ENCODE measurements at places on chromosomes 12 and 14.

DNA sequence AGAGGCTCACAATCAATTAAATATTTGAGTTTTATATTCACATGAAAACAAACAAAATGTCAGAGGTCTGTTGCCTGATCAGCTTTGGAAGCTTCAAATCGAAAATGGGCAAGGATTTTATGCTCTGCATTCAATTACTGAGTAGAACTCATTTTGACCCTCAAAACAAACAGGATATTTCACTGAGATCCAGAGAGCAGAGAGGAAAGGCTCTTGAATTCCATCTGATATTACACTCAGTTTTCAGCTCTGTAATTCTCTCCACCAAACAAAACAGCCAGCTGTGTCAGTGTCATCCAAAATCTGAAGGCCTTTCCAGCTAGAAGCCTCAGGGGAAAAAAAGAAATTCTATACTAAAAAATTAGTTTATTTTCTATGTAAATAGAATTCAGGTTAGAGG lies 128.6 kb upstream of the FLRT2 start:
- no peak for DNase-seq

DNA sequence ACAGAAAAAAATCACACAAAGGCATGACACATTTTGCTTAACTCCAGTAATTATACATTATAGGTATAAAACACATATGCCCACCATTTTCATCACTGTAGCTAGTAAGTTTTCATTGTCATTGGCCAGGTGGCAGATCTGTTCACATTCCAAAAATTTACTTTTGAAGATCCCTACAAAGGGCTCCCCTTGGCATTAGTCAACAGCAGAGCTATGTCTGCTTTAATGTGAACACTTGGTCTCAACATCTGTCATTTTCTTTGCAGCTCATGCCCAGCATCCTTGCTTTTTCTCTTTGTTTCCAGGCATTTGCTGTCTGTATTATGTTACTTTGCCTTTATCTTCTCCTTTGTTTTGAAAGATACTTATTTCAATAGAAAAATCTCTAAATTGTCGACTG lies 519.1 kb upstream of the FOXG1 start:
- no peak for DNase-seq

- no peak for DNase-seq
These were observed 147.8 kb upstream of the TMCC3 start for GRCh38 chr12:94798113-94798512.

DNA sequence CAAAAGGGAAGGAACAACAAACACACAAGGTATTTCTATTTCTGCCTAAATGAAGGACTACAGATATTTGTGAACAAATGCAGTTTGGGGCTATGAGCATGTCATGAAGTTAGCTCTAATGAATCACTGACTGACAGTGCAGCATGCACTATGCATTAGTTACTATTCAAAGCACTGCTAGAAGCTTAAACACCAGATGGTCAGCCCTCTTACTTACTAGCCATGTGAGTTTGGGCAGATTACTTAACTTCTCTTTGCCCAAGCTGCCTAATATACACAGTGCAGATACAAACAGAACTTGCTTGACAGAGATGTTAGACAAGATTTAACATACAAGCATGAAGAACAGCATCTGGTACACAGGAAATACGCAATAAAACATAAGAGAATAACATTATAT lies 96.0 kb downstream of the ATXN2 start:
- no peak for DNase-seq

- no peak for DNase-seq
These were observed 236.1 kb upstream of the NPAS3 start for GRCh38 chr14:32702562-32702961.

DNA sequence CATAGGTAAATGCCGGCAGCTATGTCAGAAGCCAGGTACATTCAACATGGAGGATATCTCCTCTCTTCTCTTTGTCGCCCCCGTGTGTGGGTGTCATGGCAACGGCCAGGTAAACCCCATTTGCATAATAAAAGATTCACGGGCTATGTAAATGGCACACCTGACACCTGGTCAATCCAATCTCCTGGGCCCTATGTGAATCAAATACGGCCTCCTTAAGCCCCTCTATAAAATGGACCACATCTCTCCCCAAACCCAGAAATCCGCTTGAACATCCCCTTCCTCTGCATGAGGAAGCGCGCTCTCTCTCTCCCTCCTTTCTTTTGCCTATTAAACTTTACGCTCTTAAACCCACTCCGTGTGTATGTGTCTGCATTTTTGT lies 363.7 kb downstream of the SOX5 start:
- DNase-seq = no peak

GRCh38 chr12:129610601-129611120 lies 293.2 kb downstream of the TMEM132D start:
- DNase-seq = peak; percentile 71

DNA sequence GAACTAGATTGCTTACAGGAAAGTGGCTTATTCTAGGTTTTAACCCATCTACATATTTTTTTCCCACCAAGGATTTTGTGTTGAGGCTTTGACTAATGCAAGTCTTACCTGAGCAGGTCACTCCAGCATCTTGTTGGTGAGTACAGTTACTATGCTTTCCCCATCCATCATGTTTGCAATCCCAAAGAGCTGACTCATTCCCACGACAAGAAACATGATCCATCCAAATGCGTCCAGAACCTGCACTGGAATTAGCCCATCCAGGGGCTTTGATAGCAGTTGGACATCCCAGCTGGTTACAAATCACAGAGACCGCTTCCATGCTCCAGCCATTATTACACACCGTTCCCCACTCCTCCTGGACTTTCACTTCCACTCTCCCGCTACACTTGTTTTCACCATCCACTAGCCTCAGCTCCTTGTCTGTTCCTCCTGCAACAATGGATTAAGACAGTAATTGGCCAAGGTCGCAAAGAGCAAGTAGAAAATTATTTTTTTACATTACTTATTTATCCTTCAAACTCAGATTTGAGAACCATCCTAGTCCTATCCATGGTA lies 2.5 kb downstream of the CD163 start:
- no peak for DNase-seq
